ENCODE measurements at places on chromosomes 6 and 20.

DNA sequence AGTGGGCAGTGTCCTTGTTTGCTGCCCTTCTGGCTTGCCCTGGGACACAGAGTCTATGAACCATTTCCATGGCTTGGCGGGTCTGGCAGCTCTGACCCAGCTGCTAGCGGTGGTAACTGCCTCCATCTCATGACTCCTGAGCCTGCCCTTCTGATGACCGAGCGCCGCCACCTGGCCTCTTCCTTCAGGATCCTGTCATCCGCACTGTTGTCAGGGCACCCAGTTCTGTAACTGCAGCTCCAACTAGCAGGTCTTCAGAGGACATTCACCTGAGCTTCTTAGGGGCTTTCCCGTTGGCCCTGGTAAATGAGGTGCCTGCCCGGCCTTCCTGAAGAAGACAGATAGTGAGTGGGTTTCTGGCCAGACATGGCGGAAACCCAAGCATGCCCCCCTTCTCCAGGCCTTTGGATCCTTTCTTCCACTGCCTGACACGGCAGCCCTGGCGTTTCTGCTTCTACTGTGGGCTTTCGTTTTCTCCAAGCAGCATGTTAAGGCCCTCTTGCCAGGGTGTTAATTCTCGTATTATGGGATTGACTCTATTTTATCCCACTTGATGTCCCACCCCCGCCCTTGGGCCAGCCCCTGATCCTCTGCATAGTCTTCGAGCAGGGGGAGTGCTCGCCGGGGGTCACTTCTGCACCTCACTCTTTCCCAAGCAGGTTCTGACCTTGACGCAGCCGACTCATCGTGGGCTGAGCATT lies 24.7 kb downstream of the PACSIN1 start:
- no peak for DNase-seq

GRCh38 chr6:160995271-160995670 lies 3.7 kb downstream of the MAP3K4 start:
- DNase-seq, result no peak

- DNase-seq, result no peak
Observed at GRCh38 chr20:54040531-54040930, 29.9 kb downstream of the BCAS1 start.

DNA sequence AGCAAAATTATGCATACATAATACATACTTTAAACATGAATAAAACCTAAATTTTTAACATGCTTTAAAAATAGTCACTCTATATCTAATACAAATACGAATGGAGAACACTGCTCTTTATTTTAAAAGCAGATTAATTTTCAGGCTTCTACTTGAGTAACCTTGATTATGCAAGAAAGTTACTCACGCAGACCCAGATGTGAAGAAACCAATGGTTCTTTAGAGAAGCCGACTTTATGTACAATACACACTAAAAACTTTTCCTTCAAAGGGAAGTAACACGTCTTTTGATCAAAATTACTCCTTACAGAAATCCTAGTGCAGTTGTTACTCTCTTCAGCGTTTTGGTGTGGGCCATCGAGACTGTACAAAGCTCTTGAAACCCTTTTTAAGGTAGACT lies 136.9 kb upstream of the SLC22A16 start:
- no peak for DNase-seq

DNA sequence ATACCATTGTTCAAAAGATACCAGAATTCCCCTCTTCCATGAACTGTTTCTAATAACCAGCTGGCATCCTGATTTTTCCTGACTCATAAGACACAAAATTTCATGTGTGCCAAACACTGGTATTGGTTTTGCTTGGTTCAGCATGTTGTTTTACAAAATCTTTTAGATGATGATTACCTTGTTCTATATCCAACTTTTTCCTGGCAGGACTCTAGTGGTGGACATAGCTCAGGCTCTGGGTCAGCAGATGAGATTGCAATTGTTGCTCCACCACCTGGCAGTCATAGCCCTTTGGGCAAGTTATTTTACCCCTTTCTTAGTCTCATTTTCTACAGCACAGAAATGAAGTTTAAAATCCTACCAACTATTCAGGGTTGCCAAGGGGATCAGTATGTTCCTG lies 6.2 kb downstream of the TRIM38 start:
- DNase-seq, result no peak

DNA sequence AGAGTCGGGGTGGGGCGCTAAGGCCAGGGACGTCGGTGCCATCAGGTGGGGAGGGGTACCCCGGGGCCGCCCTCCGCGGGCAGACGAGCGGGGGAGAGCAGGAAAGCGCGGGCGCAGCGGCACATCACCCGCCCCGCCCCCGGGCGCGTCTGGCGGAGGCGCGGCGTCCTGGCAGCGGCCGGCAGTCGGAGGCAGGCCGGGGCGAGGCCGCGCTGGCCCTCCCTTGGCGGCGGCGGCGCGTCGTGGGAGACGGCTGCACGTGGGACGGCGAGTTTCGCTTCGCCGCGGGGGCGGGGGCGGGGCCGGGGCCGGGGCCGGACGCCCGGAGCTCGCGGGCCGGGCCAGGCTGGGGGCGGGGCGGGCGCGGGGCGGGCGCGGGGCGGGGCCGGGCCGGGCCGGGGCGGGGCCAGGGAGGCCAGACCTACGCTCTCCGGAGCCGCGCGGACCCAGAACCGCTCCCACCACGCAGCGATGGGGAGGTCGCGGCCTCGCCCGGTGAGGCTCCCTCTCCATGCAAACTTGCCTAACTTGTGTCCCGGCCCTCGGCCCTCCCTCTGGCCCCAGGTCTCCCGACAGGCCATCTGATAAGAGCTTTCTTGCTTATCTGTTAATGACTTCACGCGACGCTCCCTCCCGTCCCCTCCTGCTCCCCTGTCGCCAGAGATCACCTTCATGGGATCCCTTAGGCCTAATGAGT lies 12.5 kb downstream of the ITPR3 start:
- peak; percentile 29 for DNase-seq

DNA sequence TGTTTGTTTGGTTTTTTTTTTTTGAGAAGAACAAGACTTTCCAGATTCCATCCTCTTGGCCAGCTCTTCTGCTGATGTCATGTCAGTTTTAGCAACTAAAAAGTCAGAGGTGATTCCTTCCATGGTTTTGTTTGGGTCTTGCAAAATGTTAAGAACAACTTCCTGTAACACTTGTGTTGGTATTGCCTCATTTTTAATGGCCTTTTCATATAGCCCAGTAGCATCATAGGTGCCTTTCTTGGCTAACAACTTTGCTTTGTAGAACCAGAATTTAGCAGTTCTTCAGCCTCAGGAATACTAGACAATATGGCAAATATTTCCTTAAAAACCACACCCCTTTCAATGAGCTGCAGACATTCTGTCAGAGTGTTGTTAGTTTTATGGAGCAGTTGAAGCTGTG lies 99.5 kb upstream of the SIRPG start:
- DNase-seq, result no peak

GRCh38 chr20:38700141-38700540 lies 24.1 kb upstream of the SLC32A1 start:
- no peak for DNase-seq

- DNase-seq, result no peak
Observed at GRCh38 chr6:20932284-20932683, 398.0 kb downstream of the CDKAL1 start.

DNA sequence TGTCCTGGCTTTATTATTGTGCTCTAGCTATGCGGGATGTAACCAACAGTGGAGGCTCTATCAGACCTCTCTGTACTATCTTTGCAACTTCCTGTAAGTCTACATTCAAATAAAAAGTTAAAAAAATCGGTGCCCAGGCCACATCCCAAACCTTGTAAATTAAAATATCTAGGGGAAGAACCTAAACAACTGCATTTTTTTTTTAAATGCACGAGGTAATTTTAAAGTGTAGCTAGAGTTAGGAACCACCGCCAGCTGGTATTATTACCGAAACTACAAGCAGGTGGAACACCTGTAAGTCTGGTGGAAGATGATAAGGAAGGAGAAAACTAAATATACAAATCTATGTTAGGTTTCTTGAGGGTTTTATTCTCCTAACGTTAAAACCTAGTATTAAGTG lies 34.5 kb upstream of the ID4 start:
- DNase-seq, result no peak

- no peak for DNase-seq
Observed at GRCh38 chr20:22763257-22763906, 179.0 kb upstream of the FOXA2 start.

- no peak for DNase-seq
Observed at GRCh38 chr6:12962529-12962928, 246.0 kb downstream of the PHACTR1 start.

GRCh38 chr6:30810813-30811339 lies 66.5 kb upstream of the IER3 start:
- no peak for DNase-seq

DNA sequence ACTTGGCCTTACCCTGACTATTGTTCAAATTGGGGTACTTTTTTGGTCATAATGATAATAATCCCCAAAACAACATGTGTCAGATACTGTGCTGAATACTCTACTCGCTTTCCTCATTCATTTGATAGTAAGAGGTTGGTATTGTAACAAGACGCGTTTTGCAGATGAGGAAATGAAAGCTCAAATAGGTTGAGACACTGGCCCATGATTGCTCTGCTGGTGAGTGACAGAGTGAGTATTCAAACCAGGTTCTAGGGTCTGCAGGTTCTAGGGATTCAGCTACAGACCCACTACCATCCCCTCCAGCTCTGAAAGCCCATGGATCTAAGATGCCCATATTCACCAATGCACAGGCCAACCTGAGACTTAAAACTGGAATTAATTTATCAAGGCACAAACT lies 1.3 kb upstream of the ENPP4 start:
- DNase-seq, result no peak

GRCh38 chr6:158009114-158009891 lies 27.6 kb downstream of the SYNJ2 start:
- DNase-seq, result peak; percentile 63

GRCh38 chr6:11730641-11731040 lies 48.0 kb downstream of the ADTRP start:
- no peak for DNase-seq

DNA sequence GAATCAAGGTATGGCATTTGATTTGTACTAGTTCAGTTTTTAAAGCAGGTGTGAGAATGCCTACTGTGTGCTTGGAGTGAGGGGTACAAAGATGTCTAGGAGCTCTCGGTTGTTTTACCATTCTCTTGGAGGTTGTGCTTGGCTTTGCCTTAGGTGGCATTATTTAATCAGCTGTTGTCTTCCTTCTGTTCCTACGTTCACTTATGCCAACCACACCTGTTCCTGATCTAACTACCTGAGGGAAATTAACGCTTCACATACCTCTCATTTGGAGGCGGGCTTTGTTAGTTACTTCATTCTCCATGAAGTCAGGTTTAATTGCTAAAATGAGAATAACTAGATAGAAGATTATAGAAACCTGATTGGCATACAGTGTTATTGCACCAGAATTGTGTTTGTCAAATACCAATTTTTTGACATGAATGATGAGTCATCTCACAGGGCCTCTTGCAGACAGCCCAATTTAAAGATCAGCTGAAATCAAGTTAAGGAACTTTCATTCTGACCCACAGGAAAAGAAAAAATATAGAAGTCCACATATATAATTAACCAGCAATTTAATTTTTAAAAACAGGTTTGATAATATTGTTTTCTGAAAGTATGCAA lies 24.8 kb upstream of the PBOV1 start:
- no peak for DNase-seq

DNA sequence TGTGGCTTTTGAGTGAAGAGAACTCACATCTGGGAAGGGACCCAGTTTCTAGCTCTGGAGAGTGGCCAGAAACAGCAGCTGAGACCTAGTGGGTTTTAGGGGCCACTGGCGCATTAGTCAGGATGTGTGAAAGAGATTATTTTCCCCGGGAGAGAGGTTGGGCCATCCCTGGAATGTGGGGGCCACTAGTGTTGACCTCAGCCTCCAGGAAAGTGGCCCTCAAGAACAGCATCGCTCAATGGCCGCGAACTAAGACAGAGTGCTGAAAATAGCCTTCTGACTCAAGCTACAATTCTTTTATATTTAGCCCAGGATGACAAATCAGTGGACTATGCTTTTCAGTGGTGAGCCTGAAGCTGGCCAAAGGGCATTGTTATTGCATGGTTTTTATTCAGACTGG lies 210.4 kb upstream of the RNF24 start:
- DNase-seq, result no peak

DNA sequence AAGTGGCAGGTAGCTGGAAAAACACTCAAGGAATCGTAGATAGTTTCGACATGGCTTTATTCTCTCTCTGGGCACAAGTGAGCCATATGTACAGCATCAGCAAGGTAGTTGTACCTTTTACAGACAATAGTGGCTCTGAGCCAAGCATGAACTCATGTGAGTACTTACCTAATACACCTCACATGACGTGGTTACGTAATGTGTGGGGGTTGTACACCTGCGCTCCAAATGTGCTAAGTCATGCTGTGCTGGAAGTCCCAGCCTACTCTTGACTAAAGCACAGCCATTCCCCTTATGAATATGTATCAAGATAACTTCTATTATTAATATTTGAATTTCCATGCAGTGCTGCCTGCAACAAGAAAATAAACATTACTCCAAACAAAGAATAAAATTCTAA lies 78.8 kb upstream of the HMGN3 start:
- DNase-seq, result no peak

DNA sequence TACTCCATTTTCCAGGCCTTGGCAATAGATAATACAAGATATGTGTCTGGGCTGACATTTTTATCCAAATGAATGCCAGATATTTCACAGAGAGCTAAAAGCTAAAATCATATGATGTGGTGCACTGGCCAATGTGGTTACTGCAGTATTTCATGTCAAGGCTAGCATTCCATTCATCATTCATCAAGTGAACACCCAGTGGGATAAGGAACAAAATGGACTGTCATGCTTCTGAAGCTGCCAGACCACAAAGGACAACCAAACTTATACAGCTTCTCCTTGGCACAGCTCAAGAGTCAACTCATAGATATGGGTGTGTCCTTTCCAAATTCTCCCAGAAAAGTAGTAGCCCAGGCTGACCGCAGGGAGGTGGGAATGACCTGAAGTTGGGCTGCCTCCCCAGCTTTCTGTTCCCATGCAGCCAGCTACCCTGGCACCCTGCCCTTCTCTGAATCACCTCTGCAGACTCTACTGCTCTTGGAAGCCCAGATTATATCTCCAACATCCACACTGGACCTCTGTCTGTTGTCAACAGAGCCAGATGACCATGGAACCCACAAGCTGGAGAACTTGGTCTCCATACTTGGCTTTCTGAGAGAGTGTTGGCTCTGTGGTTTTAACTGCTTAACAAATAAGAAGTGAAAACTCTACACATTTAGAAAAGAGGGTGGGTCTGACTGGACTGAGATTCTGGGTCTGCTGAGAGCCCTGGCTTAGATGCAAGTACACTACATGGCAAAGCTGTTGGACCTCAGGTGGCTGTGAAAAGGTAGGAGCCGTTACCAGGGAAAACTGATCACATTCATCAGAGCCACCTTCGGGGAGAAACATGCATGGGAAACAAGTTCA lies 122.8 kb downstream of the ALDH8A1 start:
- DNase-seq, result no peak

DNA sequence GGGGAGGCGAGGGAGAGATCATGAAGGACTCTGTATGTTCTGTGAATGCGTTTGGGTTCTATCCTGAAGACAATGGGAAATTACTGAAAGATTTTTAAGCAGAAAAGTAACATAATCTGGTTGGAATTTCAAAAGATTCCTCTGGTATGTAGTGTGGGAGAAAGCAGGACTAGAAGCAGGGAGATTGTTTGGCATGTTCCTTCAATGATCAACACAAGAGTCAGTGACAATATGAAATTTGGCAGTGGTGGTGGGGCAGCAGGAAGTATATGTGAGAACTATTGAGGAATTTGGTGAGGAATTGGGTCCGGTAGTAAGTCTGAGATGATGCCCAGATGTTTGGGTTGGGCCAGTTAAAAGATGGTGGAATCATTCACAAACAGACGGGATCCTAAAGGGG lies 348.7 kb downstream of the CD83 start:
- DNase-seq, result no peak

- DNase-seq, result no peak
Observed at GRCh38 chr6:109793792-109794191, 102.7 kb downstream of the FIG4 start.
